NCI-H2081 treated with DMSO at 0.1 percent for 48 hours (cell line): ENCODE measurements at places on chromosomes 2 and 18.

GRCh38 chr2:12110074-12110473 lies 363.6 kb downstream of the LPIN1 start:
- DNase-seq = no peak

DNA sequence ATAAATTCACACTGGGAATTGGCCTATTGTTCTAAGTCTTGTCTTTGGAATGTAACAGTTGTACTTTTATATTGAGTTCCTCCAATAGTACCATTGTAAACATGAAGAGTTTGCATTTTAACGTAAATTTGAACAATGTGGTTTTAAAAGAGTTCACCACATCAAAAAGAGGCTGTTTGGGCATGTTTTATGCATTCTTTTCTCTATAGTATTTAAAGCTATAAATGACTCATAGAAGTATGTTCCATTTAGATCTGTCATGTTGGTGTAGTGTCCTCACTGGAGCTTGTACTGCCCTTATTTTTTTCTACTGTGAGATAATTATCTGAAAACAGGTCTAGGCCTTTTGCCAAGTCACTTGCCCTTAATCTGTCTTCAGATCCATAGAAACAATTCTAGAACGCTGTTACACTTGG lies 141.9 kb downstream of the RHBDD1 start:
- no peak for DNase-seq

- DNase-seq = no peak
Measured at GRCh38 chr2:227366769-227367426, 12.2 kb downstream of the TM4SF20 start.

GRCh38 chr18:22113144-22113844 lies 56.1 kb upstream of the GATA6 start:
- no peak for DNase-seq

GRCh38 chr2:89850481-89850880 lies 1159.0 kb downstream of the RPIA start:
- DNase-seq = no peak

DNA sequence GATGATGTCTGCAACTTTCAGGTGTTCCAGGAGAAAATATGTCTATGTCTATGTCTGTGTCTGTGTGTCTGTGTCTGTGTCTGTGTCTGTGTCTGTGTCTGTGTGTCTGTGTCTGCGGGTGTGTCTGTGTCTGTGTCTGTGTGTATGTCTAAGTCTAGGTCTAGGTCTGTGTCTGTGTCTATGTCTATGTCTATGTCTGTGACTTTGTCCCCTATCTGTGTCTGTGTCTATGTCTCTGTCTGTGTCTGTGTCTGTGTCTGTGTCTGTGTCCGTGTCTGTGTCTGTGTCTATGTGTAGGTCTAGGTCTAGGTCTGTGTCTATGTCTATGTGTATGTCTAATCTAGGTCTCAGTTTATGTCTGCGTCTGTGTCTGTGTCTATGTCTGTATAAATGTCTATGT lies 10.5 kb downstream of the IL1R2 start:
- no peak for DNase-seq

DNA sequence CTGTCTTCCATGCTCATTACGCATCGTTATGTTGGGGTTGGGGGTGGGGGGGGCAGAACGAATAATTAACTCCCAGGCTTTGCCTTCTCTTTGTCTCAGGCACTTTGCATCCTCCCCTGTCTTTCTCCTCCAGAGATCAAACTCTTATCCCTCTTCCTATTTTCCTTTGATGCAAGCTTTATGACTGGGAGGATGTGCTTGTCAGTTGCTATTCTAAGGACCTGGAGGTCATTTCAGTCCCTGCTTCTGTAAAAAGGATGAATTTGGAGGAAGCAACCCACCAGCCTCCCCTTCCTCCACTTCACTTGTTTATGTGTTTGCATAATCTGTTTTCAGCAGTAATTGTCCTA lies 87.5 kb downstream of the ZCCHC2 start:
- no peak for DNase-seq

GRCh38 chr2:234796045-234796591 lies 155.7 kb upstream of the SH3BP4 start:
- DNase-seq = no peak

DNA sequence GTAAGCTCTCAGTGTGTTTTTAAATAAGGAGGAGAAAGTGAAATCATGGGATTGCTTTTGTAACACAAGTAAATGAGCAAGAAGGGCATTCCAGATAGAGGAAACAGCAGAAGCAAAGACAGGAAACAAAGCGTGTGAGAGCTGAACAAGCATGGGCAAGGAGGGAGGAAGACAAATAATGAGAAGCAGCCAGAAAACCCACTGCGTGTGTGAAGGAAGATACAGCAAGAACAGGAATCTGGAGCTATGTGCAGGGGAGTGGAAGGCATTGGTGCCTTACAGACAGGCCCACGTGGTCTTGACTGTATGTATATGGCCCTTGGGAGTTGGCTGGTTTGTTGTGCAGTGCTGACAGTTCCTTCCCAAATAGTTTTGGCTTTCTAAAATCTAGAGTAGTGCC lies 88.6 kb downstream of the AAK1 start:
- DNase-seq = no peak

DNA sequence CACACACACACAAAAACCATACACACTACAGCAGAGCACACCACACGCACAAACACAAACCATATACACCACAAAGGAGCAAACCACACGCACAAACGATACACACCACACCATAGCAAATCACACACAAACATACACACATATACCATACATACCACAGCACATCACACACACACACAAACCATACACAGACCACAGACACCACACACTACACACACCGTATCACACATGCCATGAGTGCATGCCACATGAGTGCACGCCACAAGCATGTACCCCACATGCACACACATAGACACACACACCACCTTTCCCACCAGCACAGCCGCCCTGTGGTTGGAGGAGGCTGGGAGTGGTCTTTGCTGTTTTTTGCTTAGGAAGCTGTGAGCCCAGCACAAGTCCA lies 517.1 kb upstream of the MYT1L start:
- DNase-seq = no peak

DNA sequence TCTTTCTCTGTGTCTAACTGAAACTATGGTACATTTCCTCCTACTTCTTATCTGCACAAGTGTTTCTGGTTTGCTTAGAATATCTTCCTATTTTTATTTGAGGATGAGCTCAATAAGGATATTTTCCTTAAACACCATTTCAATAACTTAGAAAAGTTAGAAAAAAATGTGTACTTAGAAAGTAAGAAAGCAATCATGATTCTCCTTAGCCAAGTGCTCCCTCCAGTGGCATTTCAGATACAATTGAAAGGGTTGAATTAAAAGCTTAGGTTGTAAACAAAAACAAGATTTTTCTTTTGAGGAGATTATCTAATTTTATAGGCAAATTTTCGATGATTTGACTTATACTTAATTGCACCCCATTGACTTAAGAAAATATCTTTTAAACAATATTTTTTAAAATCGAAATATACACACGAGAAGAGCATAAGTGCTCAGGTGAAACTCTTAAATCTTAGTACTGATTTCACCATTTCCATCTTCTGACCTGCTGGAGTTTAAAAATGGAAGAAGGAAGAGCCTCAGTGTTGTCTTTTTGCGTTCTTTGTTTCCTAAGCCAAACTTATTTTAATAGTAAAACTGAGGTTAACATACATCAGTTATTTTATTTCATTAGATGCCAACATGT lies 26.9 kb downstream of the C18orf63 start:
- DNase-seq = no peak

- DNase-seq = no peak
Measured at GRCh38 chr2:16943279-16943958, 277.8 kb upstream of the CYRIA start.

DNA sequence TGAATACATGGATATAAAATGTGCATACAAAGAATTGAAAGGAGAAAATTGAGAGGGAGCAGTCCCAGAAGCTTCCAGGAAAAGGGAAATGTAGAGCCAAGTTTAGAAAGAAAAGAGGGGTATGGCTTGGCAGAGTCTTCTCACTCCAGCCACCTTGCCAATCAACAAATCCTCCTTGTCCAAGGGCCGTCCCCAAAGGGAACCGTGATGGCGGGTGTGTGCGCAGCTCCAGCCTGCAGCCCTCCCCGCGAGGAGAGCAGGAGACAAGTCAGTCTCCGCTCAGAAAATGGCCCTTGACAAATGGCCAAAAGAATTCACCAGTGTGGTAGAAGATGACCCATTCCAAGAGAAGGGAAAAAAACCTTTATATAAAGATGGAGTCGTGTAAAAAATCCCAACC lies 448.3 kb upstream of the POU3F3 start:
- DNase-seq = no peak

DNA sequence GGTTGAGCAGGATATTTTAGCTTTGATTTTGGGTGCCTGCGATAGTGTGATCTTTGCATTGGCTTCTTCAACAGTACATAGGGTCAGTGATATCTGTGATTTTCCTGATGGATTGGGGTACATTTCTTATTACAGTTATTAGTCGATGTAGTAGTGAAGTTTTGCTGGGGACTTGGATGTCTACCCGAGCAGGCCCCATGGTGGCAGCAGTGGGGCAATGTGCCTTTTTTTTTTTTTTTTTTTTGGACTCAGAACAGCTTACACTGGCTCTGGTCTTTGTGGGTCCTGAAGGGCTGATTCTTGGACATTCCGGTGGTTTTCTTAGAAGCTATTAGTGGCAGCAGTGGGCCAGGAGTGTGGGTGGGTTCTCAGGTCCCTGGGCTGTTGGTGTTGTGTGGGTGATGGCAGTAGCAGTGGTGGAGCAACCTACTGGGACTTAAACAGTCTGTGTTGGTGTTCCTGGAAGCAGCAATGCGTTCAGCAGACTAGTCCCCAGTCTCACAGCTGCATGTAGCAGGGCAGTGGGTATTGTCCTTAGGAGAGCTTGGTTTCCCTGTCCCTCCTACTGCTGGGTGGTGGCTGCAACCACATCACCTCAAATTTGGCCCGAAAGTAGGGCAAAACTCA lies 53.7 kb upstream of the SLC4A10 start:
- DNase-seq = no peak

- DNase-seq = no peak
Measured at GRCh38 chr18:44198612-44199284, 481.9 kb upstream of the SETBP1 start.

DNA sequence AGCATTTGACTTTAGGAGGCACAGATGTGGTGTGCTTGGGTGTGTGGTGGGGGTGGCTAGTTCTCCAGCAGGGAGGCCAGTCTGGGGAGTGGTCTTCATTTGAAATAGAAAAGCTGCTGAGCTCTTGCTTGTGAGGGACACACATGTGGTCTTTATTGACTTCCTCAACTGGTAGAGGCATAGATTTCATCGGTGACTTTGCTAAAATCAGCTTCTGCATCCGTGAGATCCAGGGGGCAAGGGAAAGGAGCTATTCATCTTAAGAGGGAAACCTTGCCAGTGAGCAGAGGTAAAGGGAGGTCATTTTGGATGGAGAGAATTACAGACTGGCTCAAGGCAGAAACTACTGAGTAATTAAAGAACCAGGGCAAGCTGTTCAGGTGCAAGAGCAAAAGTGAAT lies 4.7 kb downstream of the MAPRE3 start:
- DNase-seq = no peak

DNA sequence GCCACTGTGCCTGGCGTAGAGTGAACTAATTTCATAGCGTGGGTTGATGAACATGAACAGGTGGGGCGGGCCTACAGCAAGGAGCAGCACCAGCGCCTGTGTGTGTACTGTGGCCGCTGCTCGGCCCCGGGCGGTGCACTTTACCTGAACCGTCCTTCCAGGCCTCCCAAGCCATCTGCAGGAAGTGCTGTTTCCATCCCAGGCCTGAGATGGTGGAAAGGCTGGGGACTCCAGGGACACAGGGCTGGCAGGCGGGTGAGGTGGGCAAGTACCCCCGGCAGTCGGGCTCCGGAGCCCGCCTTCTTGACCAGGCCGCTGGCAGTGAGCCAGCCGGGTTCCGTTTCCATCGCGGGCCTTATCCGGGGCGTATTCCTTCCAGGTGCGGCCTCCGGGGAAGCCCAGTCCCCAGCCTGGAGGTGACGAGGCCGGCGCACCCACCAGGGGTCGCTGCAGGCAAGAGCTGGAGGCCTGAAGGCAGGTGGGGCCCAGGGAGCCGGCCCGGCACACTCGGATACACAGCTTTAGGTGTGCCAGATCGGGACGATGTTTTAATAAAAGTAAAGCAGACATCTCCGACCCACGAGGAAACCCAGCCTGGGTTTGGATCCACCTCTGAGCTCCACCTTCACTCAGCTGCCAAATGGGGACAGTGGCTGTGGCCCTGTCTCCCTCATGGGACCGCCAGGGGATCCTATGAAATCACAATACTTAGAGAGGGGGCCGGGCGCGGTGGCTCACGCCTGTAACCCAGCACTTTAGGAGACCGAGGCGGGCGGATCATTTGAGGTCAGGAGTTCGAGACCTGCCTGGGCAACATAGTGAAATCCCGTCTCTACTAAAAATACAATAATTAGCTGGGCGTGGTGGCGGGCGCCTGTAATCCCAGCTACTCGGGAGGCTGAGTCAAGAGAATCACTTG lies 22.7 kb upstream of the PDIA6 start:
- DNase-seq = no peak

DNA sequence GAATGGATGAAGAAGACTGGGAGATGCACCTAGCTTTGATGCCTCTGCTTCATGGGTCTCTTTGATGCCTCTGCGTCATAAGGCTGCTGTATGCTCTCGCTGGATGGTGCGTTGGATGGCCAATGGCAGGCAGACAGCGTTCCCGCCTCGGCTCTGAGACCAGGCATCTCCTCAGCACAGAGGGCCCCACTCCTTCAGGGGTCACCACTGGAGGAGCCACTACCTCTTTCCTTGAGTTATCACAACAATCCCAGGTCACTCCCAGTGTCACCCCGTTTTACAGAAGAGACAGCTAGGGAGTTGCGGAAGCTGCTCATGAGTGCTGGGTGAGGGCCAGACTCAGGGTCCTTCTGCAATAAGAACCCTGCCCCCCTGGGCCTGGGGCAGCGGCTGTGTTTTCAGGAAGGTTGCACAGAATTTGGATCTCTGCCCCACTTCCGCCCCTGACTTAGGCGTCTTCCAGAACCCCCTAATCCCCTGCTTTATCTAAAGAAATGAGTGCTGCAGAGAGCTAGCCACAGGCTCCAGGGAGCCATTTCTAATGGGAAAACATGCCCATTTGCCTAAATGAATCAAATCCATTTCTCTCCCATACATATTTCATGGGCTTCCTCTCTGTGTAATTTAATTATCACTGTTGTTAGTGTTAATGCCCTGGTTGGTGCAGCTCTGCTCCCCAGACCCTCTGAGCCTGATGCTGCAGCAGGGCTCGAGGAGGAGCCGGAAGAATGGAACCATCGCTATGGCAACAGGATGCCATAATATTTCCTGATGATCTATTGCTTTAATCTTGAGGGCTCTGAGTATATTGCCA lies 131.8 kb upstream of the HS6ST1 start:
- no peak for DNase-seq

DNA sequence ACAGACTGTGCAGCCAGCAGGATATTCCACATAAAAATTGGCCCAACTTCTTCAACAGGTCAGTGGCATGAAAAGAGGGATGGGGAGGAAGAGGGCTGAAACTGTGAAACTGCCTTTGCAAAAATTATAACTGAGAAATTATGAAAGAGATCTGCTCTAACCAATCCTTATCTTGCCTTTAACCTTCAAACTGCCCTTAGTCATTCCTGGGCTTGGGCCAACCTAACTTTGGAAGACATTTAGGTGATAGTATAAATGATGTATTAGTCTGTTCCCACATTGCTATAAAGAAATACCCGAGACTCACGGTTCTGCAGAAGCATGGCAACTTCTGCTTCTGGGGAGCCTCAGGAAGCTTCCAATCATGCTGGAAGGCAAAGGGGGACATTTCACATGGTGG lies 74.5 kb downstream of the RPL31 start:
- no peak for DNase-seq

GRCh38 chr2:2735041-2735440 lies 404.0 kb upstream of the MYT1L start:
- DNase-seq = no peak
